ENCODE measurements at places on chromosomes 2 and 18. TPM values are rescaled to one million over a fixed set of nuclear protein-coding genes. Genes with fewer than 3 reads are reported as not detected.

The MATN3 gene
- not detected for total RNA-seq

The AKAIN1 gene
- total RNA-seq = not detected

The IL36B gene
- not detected for total RNA-seq

The CRACDL gene
- total RNA-seq = 1.1 TPM

The NCL gene
- 380 TPM for total RNA-seq

The ALK gene
- total RNA-seq = not detected

The INPP5D gene
- 127 TPM for total RNA-seq

The DLX1 gene
- total RNA-seq = not detected

The CROCC2 gene
- not detected for total RNA-seq

The CDKL4 gene
- total RNA-seq = 0.38 TPM

The DYNAP gene
- total RNA-seq = not detected

The MYOM1 gene
- 3.5 TPM for total RNA-seq

The PREB gene
- 64.5 TPM for total RNA-seq

The ZNF396 gene
- 7.3 TPM for total RNA-seq

The POTEC gene
- total RNA-seq = not detected

The MPV17 gene
- total RNA-seq = 89.3 TPM

The PAIP2B gene
- 9.9 TPM for total RNA-seq

The MC2R gene
- total RNA-seq = not detected

The ING5 gene
- total RNA-seq = 98.9 TPM

The SMYD1 gene
- not detected for total RNA-seq

The GLI2 gene
- not detected for total RNA-seq

The MPHOSPH10 gene
- total RNA-seq = 54.2 TPM

The KCNS3 gene
- total RNA-seq = not detected

The GALNT5 gene
- not detected for total RNA-seq

The AFF3 gene
- total RNA-seq = 3.2 TPM

The SGPP2 gene
- total RNA-seq = 8.8 TPM

The LAMA1 gene
- not detected for total RNA-seq

The COPS8 gene
- total RNA-seq = 34.5 TPM

The ZNF142 gene
- total RNA-seq = 44.4 TPM

The C2orf66 gene
- not detected for total RNA-seq

The COL4A4 gene
- total RNA-seq = 0.03 TPM

The LRATD1 gene
- not detected for total RNA-seq

The DYSF gene
- 0.49 TPM for total RNA-seq

The ASNSD1 gene
- 47.0 TPM for total RNA-seq

The STARD6 gene
- total RNA-seq = not detected

The CHRND gene
- not detected for total RNA-seq

The CWC22 gene
- 28.9 TPM for total RNA-seq

The CDH19 gene
- not detected for total RNA-seq

The CHRNG gene
- not detected for total RNA-seq

Measured in CD4-positive, alpha-beta memory T cell (primary cell).